ENCODE measurements at places on chromosomes 4 and X.

DNA sequence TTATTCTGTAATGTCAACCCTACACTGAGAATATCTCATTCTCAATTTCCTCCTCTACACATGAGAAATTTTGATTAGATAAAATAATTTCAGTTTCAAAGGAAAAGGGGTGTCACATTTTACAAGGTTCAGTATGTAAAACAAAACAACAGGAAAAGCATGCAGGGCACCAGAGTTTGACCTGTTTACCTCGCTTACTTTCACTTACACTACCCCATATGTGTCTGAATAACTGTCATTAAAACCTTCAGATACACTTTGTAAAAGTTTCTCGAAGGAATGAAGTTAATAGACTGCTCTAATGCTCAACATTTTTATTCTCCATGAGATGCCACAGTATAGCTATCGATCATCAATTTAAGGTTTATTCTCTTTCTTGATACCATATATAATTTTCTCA is 12.3 kb upstream of the PCDH10 start:
- no peak for DNase-seq

DNA sequence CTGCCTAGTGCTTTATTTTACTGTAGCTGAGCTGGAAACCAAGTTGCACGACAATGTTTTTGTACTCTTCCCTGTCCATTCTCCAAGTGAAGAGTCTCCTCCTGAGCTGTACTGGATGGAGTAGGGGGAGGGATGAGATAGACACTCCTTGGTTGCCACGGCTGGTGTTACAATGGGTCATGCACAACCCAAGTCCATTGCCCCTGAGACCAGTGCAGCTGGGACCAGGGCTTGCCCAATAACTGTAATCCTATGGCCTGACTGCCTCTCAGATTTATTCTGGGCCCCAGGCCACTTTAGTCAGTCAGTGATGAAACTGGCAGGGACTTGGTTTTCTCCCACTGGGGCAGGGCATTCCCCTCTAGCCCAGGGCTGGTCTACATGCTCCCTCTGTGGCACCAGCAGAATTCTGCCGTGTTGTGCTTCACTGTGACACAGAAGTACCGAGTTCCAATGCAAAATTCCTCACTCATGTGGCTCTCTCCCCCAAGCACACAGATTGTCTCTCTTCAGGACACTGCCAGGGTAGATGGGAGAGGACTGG is 203.3 kb upstream of the PCDH18 start:
- DNase-seq: no peak

- no peak for DNase-seq
Measured at GRCh38 chr4:129966175-129966574, 870.2 kb downstream of the C4orf33 start.

GRCh38 chrX:50881028-50881427 is 29.5 kb upstream of the BMP15 start:
- no peak for DNase-seq

DNA sequence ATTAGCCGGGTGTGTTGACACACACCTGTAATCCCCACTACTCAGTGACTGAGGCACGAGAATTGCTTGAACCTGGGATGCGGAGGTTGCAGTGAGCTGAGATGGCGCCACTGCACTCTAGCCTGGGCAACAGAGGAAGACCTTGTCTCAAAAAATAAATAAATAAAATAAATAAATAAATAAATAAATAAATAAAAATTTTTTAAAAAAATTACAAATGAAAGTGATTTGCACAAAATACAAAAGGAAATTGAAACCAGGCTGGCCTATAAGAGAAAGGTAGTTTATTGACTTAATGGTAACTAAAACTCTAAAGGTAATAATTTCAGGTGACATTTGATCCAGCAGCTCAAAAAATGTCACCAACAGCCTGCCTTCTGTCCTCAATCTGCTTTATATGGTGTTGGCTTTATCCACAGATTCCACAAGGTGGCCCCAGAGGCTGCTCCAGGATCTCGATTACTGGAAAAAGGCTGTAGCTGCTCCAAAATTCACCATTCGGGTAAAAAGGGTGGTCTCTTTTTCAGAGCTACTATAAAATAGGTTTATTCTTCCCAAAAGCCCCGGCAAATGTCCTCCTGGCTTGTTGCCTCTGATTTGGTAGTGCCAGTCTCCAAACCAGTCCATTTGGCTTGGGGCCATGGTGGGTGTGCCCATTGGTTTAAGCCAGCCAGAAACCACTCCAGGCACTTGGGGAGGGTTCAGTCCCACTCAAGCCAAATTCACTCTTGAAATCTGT is 61.4 kb upstream of the TRIM2 start:
- DNase-seq: no peak

- no peak for DNase-seq
Measured at GRCh38 chrX:73831500-73831899, 268.5 kb downstream of the CHIC1 start.

All from GM04504 (cell line).